ENCODE measurements at places on chromosomes 3 and 15. TPM values are rescaled to one million over a fixed set of nuclear protein-coding genes. Genes with fewer than 3 reads are reported as not detected.
A peak's percentile ranks its signal among the peaks of the same experiment; 100 is the strongest.

The GP9 gene
- not detected for total RNA-seq

The DNAH12 gene
- total RNA-seq = not detected

The NDN gene
- 98.1 TPM for total RNA-seq

The CKMT1B gene
- total RNA-seq = 31.4 TPM

The MUSTN1 gene
- total RNA-seq = not detected

The MAPKAPK3 gene
- total RNA-seq = 44.9 TPM

The CPNE9 gene
- total RNA-seq = 7.8 TPM

GRCh38 chr3:98630416-98630815 lies 37.0 kb upstream of the CPOX start:
- H3K4me1 ChIP-seq = no peaks in the 10 kb centered on the region
- no peaks in the 10 kb centered on the region for H3K36me3 ChIP-seq
- no peaks in the 10 kb centered on the region for H3K27me3 ChIP-seq
- DNase-seq = no peak
- no peak overlapping the region for H3K27ac ChIP-seq
- no peak overlapping the region for H3K4me3 ChIP-seq

DNA sequence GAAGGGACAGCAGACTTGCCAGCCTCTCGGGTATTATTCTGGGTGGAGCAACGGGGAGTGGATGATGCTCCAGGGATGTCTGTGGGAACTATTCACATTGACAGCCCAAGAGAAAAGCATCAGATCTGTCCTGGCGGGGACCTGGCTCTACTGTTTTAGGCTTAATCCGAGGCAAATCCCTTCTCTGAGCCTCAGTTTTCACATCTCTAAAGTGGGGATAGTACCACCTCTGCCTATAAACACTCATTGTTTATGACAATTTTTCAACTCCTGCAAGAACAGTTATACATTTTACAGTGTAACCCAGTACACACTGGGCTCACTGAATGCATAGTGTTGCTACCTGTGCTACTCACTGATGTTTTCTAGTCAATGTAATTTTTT lies 9.3 kb downstream of the PDIA5 start:
- no peak overlapping the region for H3K4me3 ChIP-seq
- H3K27me3 ChIP-seq = no peaks in the 10 kb centered on the region
- no peak for DNase-seq

GRCh38 chr15:48861813-48862431 lies 16.0 kb upstream of the EID1 start:
- no peaks in the 10 kb centered on the region for H3K27me3 ChIP-seq
- H3K27ac ChIP-seq = no peak overlapping the region
- no peaks in the 10 kb centered on the region for H3K36me3 ChIP-seq
- H3K4me3 ChIP-seq = no peak overlapping the region
- H3K4me1 ChIP-seq = peaks cover 18% of the 10 kb centered on the region

- DNase-seq = no peak
- H3K27me3 ChIP-seq = no peaks in the 10 kb centered on the region
- no peak overlapping the region for H3K4me3 ChIP-seq
These were observed 16.1 kb downstream of the ZDHHC23 start for GRCh38 chr3:113963879-113964278.

DNA sequence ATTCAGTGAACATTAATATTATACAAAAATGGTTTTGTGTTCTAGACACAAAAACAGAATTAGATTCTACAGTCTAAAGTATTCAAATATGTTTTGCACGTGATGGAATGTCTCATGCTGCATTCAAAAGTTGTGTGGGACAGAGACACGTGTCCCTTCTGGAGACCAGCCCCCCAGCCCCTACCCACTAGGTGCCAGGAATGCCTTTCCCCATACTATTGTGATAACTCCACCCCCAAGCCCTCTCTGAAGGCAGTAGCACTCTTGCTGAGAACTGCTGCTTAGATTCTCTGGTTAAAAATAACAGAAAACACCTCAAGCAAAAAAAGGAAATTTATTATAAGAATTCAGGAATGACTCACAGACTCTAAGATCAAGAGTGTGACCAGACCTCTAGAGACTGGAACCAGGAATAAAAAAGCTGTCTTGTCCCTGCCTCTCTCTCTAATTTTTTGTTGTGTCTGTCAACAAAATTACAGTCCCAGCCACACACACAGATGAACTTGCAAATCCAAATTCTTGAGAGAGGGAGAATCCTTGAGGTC lies 57.7 kb downstream of the PXYLP1 start:
- H3K4me1 ChIP-seq = no peaks in the 10 kb centered on the region
- H3K27me3 ChIP-seq = no peaks in the 10 kb centered on the region
- H3K27ac ChIP-seq = no peak overlapping the region
- no peak overlapping the region for H3K4me3 ChIP-seq
- no peaks in the 10 kb centered on the region for H3K36me3 ChIP-seq
- no peak for DNase-seq

GRCh38 chr3:38496131-38496910 lies at the start of gene EXOG:
Gene EXOG, plus strand, starts transcription at chr3:38496340. Its CDS starts 28 bp downstream, at chr3:38496368.
- H3K4me1 ChIP-seq = peaks cover 7% of the 10 kb centered on the region
- peaks cover 7% of the 10 kb centered on the region for H3K36me3 ChIP-seq
- H3K27ac ChIP-seq = peak within 1 kb of the TSS; percentile 93
- H3K4me3 ChIP-seq = peak within 1 kb of the TSS; percentile 64
- H3K27me3 ChIP-seq = no peaks in the 10 kb centered on the region
- peak; percentile 94 for DNase-seq

DNA sequence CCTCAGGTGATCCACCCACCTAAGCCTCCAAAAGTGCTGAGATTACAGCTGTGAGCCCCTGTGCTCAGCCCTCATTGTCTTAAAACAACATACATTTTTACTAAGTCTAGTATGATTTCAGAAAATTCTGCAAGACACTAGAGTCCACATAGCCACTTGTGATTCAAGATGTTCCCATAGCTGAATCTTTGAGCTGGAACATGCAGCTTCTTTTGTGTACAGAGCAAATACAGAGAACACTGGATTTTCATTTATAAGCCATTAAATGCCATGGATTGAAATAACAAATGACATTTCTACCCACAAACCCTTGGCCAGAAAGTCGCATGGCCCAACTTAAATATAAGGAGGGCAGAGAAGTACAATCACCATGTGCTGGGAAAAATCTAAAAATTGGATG lies 1489.2 kb upstream of the GBE1 start:
- H3K36me3 ChIP-seq = no peaks in the 10 kb centered on the region
- H3K27me3 ChIP-seq = no peaks in the 10 kb centered on the region
- no peaks in the 10 kb centered on the region for H3K4me1 ChIP-seq
- H3K4me3 ChIP-seq = no peak overlapping the region

DNA sequence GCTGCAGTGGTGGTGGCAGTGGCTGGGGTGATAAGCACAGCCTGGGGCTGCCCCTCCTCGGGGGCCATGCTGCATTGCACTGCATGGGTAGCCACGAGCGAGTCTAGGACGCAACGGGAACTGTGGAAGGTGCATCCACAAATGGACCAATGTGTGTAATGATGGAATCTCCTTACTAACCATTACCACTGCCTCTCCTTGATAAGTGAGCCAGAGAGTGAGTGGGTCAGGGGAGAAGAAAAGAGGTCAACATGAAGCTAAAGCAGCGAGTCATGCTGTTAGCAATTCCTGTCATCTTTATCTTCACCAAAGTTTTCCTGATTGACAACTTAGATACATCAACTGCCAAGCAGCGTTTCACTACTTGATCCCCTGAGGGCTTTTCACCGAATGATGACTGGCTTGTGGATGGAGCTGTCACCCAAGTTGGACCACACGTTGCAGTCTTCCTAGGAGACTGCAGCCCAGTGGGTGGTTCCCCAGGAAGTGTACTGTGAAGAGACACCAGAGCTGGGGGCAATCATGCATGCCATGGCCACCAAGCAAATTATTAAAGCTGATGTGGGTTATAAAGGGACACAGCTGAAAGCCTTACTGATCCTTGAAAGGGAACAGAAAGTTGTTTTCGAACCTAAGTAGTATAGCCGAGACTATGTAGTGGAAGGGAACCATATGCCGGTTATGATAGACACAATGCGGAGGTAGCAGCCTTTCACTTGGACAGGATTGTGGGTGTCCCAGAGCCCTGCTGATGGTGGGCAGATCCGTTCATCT lies 20.6 kb downstream of the SAMD7 start:
- no peaks in the 10 kb centered on the region for H3K27me3 ChIP-seq
- H3K4me1 ChIP-seq = no peaks in the 10 kb centered on the region
- H3K4me3 ChIP-seq = no peak overlapping the region
- no peaks in the 10 kb centered on the region for H3K36me3 ChIP-seq

DNA sequence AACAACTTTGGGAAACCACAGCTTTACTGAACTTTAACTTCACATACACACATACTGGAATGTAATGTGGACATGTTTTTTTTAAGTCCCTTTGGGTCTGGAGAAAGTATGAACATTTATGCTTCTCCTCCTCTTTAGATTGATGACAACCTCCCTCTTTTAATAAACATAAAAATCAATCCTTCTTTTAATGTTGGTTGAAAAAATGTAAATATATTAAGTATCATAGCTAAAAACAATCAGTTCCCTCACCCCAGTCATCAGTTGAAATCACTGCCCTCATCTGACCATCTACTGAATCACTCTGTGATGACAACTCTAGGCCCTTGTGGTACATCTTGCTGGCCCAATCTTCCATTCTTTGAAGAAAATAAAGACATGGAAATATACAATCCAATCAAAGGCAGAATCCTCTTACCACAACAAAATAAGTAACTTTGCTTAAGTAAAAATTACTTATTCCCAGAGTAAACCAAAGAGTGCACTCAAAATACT lies 6.4 kb downstream of the AAGAB start:
- no peak for DNase-seq
- H3K4me1 ChIP-seq = peaks cover 4% of the 10 kb centered on the region
- no peak overlapping the region for H3K4me3 ChIP-seq

DNA sequence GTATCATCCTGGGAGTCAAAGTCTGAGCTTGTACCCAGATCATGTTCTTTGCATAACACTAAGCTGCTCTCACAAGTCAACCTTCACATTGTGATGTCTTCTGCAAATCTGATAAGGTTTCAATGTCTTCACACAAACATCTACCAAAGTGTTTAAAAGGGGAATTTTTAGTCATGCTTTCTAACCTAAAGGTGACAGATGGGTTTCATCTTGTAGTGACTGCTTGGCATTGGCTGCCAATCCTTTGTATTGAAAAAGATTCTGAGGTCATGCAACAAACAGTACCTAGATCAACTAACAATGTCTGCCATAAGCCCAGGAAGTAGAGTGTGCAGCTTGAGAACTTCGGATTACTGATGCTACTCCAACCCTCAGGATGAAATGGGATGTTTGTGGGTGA lies 43.6 kb upstream of the DIPK2A start:
- no peak overlapping the region for H3K4me3 ChIP-seq
- no peak for DNase-seq
- no peak overlapping the region for H3K27ac ChIP-seq
- no peaks in the 10 kb centered on the region for H3K4me1 ChIP-seq
- H3K27me3 ChIP-seq = no peaks in the 10 kb centered on the region

Measured in GM23338 (cell line).